ENCODE measurements at places on chromosomes 16 and 17.

GRCh38 chr17:79452706-79453105, 158.1 kb downstream of the RBFOX3 start:
- no peak for DNase-seq

GRCh38 chr17:13977837-13978236, 91.5 kb upstream of the COX10 start:
- DNase-seq = no peak

DNA sequence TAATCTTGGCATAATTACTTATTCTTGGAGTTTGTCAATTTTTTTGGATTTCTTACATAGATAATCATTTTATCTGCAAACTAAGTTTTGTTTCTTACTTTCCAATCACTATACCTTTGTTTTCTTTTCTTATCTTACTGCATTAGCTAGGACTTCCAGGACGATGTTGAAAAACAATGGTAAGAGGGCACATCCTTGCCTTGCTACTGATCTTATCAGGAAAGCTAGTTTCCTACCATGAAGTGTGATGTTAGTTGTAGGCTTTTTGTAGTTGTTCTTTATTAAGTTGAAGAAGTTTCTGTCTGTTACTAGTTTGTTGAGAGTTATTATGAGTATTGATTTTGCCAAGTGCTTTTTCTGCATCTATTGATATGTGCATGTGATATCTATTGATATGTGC, 31.0 kb downstream of the CDH13 start:
- DNase-seq = no peak

DNA sequence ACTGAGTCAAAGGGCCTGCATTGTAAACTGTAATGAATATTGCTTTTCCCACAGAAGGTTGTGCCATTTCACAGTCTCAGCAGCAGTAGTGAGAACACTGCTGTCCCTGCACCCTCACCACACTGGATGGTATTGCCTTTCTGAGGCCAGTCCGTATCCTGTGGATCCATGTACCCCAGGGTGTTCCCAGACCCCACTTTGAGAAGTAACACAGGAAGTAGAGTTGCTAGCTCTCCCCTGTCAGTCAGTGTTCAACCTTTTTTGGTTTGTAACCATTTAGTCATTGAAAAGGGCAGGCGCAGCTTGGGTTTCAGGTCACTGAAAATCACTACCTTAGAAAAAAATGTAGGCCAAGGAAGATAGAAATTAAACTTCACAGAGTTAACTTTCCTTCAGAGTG, 37.9 kb downstream of the SLFN12L start:
- no peak for DNase-seq

DNA sequence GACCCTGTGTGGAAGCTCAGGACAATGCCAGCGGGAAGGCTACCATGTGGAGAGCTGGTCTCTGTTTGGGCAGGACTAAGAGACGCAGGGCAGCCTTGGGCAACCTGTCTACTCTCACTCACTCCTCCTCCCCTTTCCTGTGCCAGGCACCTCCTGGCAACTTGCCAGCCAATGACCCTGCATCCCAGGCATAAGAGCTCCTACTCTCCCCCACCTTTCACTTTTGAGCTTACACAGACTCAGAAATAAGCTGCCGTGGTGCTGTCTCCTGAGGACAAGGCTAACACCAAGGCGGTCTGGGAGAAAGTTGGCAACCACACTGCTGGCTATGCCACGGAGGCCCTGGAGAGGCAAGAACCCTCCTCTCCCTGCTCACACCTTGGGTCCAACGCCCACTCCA, 2.6 kb downstream of the HBM start:
- no peak for DNase-seq

DNA sequence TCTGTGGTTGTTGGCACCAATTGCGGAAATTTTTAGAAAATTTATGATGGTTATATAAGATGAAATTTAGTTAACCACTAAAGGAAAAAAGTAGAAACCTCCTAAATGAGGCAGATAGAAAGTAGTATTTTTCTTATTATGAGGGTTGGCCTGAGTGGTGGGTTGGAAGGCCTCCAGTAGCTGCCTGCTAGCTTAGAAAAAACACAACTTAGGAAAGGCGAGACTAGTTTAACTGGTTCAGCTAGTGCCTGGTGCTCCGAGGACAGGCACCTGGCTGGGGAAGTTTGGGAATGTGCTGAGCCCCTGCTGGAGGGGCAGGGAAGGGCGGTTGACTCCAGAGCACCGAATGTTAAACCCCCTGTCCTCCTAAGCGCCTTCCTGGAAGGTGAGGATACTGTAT, 19.9 kb downstream of the LDHD start:
- DNase-seq = no peak

DNA sequence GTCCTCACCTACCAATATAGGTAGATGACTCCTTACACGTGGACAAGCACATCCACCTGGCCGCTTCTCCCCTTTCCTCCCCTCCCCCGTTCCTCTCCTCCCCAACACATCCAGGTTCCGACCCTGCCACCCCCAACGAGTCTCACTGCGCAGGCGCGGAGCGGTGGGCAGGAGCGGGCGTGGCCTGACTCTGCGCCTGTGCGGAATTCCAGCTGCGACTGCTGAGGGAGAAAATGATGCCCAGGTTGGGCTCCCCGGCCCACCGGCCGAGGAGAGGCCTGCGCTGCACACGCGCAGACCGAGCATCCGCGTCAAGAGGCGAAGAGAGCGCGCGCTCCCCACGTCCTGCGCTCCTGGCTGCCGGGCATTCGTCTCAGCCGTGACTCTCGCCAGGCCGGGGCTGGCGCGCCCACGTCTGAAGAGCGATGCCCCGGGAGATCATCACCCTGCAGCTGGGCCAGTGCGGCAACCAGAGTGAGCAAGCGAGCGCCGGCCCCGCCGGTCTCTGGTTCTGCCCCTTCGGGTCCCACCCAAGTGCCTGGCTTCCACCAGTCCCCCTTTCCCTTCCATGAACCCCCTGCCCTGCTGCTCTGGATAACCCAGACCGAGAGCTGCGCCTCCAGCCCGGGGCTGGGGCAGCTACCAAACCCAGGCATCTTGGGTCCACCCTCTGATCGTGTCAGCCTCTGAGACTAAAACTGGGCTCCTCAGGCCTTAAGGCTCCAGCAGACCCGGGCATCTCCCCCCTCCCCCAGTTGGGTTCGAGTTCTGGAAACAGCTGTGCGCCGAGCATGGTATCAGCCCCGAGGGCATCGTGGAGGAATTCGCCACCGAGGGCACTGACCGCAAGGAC, at the start of gene TUBG2:
Gene TUBG2, plus strand, starts transcription at position 206 of the 853 bp plus-strand sequence. Its CDS starts 220 bp downstream, at position 426.
- peak; percentile 79 for DNase-seq
